COR-L47 (cell line): ENCODE measurements at places on chromosomes 7 and 10.

DNA sequence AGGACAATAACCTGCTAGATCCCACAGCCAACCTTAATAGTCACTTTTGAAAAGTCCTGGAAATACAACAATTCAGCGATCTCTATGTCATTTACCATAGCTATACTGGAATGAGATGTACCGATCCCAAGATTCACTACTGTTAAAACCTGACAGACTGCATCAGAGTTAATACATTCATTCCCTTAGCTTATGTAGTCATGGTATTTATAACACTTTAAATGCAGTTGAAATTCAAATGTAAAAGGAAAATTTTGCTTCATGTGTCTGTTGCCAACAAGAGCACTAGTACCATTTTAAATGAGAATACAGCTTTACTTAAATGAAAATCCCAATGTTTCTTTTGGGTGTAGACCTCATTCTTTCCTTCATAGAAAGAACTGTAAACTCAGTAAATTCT lies 11.1 kb upstream of the GGCT start:
- no peak for DNase-seq

DNA sequence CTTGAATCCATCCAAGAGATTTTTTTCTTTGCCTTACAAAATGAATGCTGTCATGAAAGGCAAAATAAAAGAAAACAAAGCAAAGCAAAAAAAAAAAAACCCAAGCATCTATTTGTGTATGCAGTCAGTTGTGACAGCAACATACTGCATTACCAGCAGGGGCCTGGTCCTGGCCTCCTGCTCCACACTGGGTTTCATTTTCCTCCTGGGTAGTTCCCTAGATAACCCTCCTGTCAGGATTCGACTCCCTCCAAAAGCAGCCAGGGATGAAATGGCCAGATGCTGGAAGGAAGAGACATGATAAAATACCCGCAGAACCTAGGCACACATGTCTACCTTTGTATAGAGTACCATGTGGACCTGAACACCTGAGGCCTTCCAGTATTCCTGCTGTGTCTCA lies 148.6 kb downstream of the NRCAM start:
- DNase-seq = no peak

DNA sequence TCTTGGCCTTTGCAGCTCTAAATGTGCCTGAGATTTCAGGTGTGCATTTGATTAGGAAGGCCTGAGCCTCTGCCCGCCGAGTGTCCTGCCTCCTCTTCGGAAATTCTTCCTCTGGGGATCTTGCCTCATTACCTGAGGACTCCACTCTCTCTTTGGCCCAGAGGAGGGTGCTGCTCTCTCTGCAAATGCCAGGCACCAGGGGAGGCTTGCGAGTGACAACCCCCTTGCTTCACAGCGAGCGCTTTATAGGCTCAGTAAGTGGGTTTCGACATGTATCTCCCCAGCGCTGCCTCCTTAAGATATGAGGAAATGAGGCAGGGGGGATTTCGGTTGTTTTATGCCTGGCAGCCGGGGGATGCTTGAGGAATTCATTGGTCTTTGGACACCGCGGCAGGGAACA lies 423.9 kb downstream of the GLRX3 start:
- DNase-seq = no peak

GRCh38 chr7:27756298-27756697 lies 16.3 kb downstream of the TAX1BP1 start:
- no peak for DNase-seq

- no peak for DNase-seq
Observed at GRCh38 chr7:151710646-151711434, 166.1 kb downstream of the PRKAG2 start.

DNA sequence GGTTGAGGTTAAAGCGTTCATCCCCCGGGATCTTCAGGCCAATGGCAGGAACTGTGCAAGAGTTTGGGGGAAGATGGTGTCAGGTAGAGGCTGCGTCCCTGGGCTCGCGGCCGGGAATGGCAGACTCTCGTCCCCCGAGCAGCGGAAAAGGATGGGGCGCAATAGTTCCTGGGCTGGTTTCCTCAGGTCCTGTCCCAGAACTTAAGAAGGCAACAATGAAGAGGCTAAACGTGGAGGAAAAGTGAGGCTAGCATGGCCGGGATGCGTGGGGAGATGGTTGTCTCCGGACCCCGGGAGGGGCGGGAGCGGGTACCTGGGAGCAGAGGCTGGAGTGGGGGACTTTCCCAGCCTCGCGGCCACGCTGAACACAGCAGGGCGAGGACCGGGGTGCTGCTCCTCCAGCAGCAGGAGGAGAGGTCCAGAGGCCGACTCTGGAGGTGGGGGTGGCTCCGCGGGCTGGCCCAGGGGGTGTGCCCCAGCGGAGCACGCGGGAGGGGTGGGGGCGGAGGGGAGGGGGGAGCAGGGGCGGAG lies 882 bp downstream of the IRF5 start:
- DNase-seq = no peak

GRCh38 chr7:20113427-20114027 lies 103.7 kb downstream of the MACC1 start:
- DNase-seq = no peak

DNA sequence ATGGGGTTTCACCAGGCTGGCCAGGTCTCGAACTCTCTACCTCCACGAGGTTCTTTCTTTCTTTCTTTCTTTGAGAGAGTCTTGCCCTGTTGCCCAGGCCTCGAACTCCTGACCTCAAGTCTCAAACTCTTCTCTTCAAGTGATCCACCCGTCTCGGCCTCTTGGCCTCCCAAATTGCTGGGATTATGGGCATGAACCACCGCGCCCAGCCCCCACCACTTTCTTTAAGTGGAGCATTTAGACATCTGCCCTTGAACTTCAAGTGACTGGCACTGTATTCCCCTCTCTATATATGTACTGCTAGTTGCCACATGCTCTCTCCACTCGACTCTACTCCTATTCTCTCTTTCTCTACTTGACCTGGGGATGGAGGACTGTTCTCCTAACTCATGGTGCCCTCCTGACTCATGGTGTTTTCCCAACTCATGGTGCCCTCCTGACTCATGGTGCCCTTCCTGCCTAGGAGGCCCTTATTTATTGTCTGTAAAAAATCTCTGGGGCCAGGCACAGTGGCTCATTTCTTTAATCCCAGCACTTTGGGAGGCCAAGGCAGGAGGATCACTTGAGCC lies 19.3 kb upstream of the ACHE start:
- DNase-seq = no peak

- DNase-seq = no peak
Observed at GRCh38 chr7:560966-561630, 41.5 kb upstream of the PDGFA start.

- no peak for DNase-seq
Observed at GRCh38 chr10:50508315-50509051, 115.3 kb downstream of the SGMS1 start.

DNA sequence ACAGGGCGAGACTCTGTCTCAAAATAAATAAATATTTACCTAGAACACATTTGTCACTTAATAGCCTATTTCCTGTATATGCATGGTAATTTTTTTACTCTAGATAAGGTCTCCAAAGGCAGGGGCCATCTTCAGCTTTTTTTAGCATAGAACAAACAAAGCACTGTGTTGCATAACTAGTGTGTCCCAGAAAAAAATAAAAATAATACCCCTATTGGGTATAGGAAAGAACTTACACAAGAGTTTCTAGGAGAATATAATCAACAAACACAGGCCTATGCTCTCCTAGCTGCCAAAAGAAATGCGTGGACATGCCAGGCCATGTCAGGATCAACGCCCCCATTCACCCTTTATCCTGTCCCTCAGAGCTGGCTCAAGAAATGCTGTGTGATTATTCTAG lies 103.6 kb downstream of the PARD3 start:
- DNase-seq = no peak

DNA sequence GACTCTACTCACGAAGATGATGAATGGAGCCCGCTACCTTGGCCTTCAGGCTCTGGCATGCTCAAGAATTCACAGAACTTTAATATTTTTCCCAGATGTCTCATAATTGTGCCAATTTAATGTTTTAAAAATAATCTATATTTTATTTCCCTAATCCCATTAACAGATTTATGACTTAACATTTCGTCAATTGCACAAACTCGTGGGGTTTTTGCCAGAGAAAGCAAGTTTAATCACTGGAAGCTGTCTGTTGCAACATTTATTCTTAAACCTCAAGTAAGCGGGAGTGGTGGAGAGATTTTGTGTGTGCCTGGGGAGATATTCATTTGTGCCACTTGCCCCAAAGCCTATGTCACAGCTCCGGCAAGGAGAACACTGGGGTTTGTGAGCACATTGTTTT lies 117.9 kb downstream of the TEX36 start:
- DNase-seq = no peak

GRCh38 chr7:138797715-138798320 lies at the start of the genes ATP6V0A4 and TMEM213:
TSS of gene ATP6V0A4 (minus strand) at chr7:138798196. CDS start at chr7:138771247, 26,949 bp downstream.
TSS of gene TMEM213 (plus strand) at chr7:138797994. CDS start at chr7:138798105, 111 bp downstream.
- DNase-seq = no peak
